SW480 (cell line): ENCODE measurements at places on chromosomes 7 and 10.

DNA sequence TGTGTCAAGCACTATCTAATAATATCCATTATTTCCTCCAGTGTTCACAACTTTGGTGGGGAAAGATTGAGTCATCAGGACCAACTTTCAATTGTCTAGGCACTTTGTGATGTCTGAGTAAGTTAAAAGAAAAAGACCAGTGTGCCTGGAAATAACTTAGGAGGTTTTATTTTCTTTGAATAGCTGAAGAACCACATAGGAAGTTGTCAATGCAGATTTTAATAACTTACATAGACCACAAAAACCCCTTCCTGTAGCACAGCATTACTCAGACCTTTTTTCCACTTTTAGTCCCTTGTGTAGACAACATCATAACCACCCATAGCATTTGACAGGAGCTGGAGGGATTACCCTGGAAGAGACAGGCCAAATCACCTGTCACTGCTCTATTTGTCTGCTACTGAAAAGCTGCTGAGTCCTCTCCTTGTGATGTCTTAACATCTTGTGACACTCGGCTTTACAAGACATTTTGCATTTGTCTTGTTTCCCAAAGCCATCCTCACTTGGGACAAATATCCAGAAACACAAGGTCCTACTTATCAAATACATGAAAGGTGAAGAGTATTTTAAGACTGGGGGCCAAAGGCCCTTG lies 241.5 kb upstream of the PTER start:
- DNase-seq = peak; percentile 5

- peak; percentile 29 for DNase-seq
These were observed at the start of gene TLX1 for GRCh38 chr10:101130984-101131961. Gene TLX1 (plus strand): TSS chr10:101131300. CDS start chr10:101131542, 242 bp downstream.

GRCh38 chr7:47225387-47226131 lies 356.4 kb downstream of the TNS3 start:
- no peak for DNase-seq

DNA sequence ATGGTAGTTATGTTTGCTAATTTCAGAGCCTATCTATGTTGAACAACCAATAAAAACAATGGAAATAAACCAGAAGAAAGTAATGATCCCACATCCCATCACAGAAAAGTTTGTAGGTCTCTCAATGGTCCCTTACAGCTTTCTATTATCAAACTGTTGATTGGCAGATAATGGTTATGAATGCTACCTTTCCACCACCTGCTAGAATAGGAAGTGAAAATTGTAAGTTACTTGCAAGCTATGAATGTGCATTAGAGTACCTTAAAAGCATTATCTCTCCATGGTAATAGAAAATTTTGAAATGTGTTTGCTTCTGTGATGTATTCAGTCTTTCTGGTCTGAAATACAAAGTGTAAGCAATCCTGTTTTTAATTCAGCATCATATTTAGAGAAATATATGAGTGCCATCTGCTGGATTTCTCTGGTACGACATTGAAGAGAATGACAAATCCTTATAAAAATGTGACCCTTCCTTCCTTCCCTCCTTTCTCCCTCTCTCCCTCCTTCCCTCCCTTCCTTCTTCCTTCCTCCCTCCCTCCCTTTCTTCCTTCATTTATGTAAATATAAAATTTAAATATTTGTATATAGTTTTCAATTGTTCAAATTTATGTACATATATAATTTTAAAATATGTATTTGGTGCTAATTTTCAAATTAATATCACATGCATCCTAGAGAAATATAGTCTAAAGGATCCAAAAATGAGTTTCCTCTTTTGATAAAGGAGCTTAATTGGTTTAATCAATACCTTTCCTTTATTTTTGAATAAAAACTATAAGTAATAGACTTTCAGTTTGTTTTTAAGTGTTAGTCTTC lies 41.4 kb upstream of the PNLIPRP3 start:
- DNase-seq = peak; percentile 25

DNA sequence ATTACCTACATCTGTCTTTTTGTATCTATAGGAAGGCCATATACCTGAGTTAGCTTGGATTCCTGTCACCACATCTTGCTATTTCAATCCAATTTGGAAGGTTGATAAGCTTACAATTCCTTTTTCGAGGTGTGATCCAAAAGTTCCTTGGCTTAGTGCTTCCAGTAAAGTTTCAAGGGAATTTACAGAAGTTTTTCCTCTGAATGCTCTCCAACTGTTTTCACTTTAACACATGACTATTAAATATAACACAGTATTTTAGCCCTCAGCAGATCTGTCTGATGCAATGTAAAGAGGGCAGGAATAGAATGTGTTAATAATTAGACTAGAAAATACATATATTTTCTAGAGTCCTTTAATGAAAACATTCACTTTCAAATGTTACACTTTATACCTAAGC lies 171.4 kb downstream of the DKK1 start:
- no peak for DNase-seq

DNA sequence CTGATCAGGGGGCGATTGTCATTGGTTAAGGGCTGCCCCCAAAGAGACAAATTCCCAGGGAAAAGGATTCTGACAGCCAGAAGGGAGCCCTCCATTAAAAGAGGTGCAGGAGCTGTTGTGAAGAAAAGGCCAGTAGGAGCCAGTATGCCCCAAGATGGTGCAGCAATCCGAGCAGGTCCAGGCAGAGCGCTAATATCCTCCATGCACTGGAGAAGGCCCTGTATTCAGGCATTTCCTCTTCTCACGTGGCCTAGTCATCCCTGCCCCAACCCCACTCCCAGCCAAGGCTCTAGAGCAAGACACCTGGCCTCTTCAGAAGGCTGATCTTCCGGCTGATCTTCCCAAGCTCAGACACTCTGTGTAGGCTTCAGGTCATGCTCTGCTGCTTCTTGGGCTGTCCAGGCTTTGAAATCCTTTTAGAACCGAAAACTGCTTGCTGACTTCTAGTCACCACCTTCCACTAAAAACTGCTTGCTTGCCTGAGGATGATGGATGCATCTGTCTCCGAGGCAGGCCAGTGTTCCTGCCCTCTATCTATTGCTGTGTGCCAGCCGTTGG lies 77.4 kb downstream of the CYP26A1 start:
- no peak for DNase-seq

DNA sequence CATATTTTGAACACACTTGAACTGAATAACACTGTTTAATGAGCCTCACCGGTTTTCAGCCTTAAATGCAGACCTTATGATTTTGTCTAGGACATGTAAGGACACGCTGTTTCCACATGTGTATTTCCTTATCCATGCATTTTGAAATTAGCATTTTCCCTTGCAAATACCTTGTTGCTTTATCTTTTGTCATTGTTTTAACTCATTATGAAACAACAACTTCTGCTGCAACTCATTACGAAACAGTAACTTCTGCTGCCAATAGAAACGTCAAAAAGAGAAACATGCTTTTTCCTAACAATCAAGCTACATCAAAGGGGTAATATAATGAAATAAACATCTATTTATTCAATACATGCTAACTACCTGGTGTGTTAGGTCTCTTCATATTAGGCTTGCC lies 322.0 kb downstream of the AGMO start:
- no peak for DNase-seq

- no peak for DNase-seq
These were observed 219.6 kb upstream of the SHH start for GRCh38 chr7:156031679-156032478.

GRCh38 chr10:48309711-48310226 lies 3.3 kb downstream of the MAPK8 start:
- peak; percentile 87 for DNase-seq

GRCh38 chr10:100923580-100923979 lies 10.8 kb downstream of the SLF2 start:
- no peak for DNase-seq

DNA sequence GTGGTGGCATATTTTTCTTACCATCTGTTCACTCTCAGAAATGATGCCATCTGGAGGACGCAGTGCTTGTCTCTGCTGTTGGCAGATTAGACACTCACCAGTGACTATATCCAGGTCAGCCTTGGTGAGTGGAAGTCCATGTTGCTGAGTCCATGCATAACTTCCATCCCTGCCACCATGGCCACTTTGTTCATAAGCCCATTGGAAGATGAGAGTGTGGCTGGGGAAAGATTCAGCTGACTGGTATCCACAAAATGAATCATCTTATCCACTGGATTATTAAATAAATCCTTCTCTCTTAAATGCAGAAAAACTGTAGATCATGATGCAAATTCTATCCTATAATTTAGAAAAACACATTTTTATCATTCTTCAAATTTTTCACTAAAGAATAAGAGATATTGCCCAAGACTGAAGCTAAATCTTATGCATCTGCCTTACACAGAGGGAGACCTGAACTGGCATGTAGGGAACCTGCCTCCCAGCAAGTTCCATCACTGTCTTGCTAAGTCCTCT lies 726.9 kb downstream of the TNS3 start:
- no peak for DNase-seq

DNA sequence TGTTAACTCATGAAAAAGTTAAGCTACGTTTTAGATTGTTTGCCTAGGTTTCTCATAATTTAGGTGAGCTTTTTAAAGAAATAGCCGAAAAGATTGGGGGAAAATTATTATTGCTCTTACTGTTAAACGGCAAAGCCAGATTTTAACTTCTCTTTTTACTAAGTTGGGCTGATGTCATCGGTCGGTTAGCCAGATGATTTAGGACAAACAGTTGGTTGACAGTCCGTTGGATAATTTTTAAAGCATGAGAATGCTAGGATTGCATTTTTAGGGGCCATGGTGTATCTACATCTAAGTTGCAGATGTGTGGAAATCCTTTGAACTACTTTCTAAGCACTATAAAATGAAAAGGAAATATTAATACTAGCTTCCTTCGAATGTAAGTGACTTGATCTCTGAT lies 280.9 kb upstream of the AKR1E2 start:
- DNase-seq = no peak

- DNase-seq = peak; percentile 46
These were observed 3.5 kb downstream of the NRCAM start for GRCh38 chr7:108452707-108453106.

DNA sequence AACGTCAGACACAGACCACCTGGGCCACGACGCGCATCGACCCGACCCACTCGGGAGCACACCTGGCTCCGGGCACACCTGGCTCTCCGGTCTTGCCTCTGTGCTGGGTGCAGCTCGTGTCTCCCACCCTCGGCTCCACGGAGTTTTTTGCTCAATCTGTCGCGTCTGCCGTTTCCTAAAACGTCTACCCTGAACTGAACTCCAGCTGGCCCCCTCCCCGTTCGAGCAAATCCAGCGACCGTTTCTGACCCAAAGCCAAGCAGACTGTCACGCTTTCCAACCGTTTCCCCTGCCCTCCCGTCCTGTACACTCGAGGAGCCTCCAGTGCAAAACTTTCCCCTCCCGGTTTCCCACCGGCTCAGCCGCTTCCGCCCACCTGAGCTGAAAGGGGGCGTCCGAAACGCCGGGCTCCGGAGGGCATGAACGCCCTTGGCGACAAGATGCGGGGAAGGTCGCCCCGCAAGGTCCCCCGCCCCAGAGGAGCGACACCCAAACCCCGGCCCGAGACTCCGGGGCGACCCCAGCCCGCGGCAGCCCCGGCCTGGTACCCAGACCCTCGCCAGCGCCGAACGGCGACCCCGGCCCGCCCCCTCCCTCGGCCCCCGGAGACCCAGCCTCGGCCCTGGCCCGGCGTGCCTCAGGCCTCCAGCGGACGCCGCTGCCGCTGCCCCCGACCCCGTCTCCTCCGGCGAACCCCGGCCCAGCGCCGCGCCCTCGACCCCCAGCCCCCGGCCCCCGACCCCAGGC lies 557 bp downstream of the CYTH3 start:
- peak; percentile 39 for DNase-seq

DNA sequence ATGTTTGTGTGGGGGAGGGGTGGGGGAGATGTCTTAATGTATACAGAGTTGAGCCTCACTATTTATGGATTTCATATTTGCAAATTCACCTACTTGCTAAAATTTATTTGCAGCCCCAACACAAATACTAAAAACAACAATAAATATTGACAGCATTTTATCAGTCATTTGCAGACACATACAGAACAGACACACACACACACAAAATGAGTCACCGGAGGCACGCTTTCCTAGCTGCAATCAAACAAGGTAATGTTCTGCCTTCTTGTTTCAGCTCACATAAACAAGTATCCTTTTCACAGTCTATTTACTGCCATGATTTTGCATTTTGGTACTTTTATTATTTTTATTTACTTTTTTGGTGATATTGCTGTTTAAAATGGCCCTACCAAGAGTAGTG lies 88.5 kb downstream of the IPMK start:
- no peak for DNase-seq

- DNase-seq = peak; percentile 52
These were observed 81.6 kb upstream of the PFKP start for GRCh38 chr10:2985729-2986232.

- no peak for DNase-seq
These were observed 55.4 kb upstream of the ELN start for GRCh38 chr7:73972614-73973013.

DNA sequence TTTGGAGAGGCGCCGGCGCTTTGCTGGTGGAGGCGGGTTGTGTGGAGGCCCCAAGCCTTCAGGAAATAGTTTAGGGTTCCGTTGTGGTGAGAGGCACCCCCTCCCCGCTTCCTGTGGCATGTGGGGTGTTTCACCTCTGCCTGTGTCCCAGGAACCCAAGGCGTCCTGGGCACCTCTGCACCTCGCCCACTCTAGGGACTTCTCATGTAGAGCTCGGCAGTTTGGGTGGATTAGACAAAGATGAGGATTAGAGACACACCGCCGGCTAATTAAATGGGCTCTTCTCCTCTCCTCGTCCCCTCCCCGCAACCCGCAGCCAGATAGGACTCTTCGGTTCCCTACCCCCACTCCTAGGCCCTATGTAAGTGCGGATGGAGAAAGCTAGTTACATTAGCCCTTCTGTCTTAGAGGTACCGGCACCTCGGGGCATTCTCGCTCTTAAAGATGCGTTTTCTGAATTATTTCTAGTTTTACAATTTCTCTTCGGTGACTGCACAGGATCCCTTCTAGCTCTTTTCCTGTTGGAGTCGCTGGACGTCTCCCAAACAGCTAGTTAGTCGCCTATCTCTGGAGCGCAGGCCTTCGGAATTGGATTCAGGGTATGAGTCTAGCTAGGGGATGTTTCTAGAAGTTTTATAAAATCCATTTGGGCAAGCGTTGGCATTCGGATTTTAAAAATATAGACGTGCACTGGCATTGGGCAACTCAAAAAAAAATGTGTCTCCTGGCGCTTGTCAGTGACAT lies 7.8 kb downstream of the PTF1A start:
- DNase-seq = no peak

DNA sequence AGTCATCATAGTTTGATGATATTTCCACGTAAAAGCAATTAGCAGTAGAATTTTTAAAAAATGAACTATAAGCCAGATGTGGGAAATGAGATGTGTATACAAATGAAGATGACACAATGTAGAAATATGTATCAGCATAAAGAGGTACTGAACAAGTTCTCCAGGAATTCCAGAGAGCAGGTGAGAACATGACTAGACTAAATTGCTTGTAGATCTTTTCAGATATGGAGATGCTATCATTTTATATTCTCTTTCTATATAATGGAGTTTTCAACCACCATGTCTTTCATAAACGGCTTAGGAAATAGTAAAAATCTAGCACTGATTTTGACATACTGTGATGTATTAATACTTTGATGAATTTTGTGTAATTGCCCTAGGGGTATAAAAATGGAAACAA lies 130.9 kb downstream of the SEMA3D start:
- DNase-seq = no peak
